Small intestine (tissue), 16 donors: ENCODE measurements at places on chromosomes 2 and 18. TPM values are rescaled to one million over a fixed set of nuclear protein-coding genes. Genes with fewer than 3 reads are reported as not detected.

GRCh38 chr2:75238670-75239330, 39.5 kb upstream of the TACR1 start:
- no peak for DNase-seq
- no peaks in the 10 kb centered on the region for H3K27me3 ChIP-seq
- H3K4me3 ChIP-seq, result no peak overlapping the region
- no peak overlapping the region for H3K27ac ChIP-seq

DNA sequence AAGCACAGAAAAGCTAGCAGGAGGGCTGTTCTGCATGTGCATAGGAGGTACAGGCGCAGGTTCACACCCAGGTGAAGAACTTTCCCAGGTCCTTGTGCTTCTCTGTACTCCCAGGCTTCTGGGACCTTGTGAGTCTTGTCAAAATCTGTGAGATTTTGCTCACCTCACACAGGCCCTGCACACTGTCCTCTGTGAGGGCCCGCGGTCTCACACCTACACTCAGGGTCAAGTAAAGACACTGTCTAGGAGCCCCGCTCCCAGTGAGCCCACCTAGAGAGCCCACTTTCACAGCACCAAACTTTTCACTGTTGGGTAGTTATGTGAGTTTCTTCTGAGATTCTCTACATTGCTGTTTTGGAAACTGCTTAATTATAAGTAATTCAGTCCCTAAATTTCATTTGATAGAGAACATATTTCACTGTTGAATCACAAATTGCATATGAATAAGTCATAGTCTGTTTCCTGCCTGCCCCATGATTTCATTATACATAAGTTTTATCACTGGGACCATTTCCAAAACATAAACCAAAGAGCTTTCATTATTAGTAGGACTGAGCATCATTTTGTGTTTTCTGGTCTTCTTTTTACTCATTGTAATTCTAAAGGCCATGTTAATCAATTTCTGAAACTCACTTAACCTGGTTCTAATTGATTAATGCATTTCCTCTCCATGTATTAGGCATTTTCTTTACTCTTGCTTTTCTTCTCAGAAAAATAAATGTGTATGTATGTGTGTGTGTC, 234.2 kb upstream of the SPOPL start:
- H3K27me3 ChIP-seq, result no peaks in the 10 kb centered on the region
- no peaks in the 10 kb centered on the region for H3K36me3 ChIP-seq
- no peaks in the 10 kb centered on the region for H3K4me1 ChIP-seq
- no peak overlapping the region for H3K4me3 ChIP-seq

GRCh38 chr2:232483311-232483922, 4.2 kb downstream of the ECEL1 start:
- H3K27ac ChIP-seq, result no peak overlapping the region
- H3K27me3 ChIP-seq, result peaks cover 24% of the 10 kb centered on the region
- H3K4me3 ChIP-seq, result no peak overlapping the region
- no peak for DNase-seq

Gene CCDC195
- polyA plus RNA-seq, result not detected

GRCh38 chr2:40226637-40227036, 225.3 kb downstream of the SLC8A1 start:
- no peak for DNase-seq
- no peaks in the 10 kb centered on the region for H3K27me3 ChIP-seq
- H3K27ac ChIP-seq, result no peak overlapping the region
- H3K4me1 ChIP-seq, result no peaks in the 10 kb centered on the region

DNA sequence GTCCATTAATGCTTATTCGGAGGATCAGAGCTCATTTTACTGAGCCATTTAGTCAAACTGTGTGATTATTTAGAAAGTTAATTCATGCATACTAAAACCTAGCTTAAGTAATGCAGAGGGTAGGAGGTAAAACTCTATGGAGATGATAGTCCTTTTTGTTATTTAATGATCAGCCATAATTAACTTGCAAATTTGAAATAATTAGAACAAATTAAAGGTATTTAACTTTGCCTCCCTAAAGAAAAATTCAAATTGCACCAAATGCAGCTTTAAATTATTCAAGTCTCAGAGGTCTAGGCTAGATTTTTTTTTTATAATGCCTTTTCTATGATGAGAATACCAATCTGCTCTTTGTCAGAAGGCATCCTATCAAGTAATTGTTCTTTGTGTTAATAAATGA, 310.9 kb downstream of the KIAA1328 start:
- H3K27ac ChIP-seq, result no peak overlapping the region
- H3K36me3 ChIP-seq, result no peaks in the 10 kb centered on the region
- no peak overlapping the region for H3K4me3 ChIP-seq
- DNase-seq, result no peak
- H3K27me3 ChIP-seq, result no peaks in the 10 kb centered on the region
- no peaks in the 10 kb centered on the region for H3K4me1 ChIP-seq

- no peak for DNase-seq
- H3K27me3 ChIP-seq, result no peaks in the 10 kb centered on the region
- no peaks in the 10 kb centered on the region for H3K36me3 ChIP-seq
Observed at GRCh38 chr18:11037533-11038240, 111.7 kb downstream of the PIEZO2 start.

DNA sequence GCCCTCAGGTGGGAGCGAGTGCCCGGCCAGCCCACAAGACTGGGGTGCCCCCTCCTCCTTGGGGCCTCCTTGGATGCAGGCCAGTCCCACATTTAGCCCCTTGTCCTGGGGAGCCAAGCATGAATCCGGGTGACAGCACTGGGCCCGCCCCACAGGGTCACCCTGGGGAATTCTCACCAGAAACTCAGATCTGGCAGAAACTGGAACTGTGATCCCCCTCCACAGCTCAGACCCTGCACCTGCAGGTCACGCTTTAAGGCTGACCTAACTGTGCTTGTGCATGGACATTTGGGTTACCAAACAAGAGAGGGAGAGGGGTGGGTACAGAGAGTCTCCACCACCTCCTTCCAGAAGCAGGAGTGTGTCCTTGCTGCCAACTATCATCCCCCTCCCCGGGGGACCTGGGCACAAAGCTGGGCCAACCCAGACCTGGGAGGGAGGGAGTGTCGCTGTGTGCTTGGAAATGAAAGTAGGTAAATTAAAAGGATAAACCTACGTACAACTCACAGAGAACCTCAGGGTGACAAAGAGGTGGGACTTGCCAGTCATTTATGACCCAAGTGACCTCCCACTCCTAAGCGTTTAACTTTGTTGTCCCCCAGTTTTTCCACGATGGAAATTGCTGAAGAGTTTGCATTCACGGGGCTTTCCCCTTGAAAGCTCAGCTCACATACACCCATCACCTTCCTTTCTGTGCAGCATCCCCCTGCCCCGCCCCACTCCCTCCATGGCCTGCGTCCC, 9.1 kb downstream of the ITM2C start:
- DNase-seq, result no peak
- H3K4me3 ChIP-seq, result no peak overlapping the region
- peaks cover 3% of the 10 kb centered on the region for H3K36me3 ChIP-seq
- no peaks in the 10 kb centered on the region for H3K27me3 ChIP-seq

Gene CNTNAP5
- not detected for polyA plus RNA-seq

DNA sequence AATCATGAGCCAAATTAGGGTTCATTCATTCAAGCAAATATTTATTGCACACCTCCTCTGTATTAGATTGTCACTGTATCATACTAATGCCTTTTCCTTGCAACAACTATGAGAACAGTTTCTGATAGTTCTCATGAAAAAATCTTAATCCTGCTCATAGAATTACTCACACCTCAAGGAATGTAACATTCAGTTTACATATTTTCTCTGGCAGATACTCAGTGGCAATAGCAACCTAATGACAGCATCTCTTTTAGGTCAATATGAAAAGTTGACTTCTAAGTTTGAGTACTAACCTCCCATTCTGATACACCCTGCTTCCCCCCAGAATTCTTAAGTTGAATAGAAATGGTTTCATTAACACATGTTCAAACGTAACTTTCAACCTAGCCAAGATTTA, 132.0 kb downstream of the VWC2L start:
- no peak for DNase-seq
- H3K36me3 ChIP-seq, result no peaks in the 10 kb centered on the region
- no peak overlapping the region for H3K4me3 ChIP-seq
- no peak overlapping the region for H3K27ac ChIP-seq
- no peaks in the 10 kb centered on the region for H3K4me1 ChIP-seq
- no peaks in the 10 kb centered on the region for H3K27me3 ChIP-seq

DNA sequence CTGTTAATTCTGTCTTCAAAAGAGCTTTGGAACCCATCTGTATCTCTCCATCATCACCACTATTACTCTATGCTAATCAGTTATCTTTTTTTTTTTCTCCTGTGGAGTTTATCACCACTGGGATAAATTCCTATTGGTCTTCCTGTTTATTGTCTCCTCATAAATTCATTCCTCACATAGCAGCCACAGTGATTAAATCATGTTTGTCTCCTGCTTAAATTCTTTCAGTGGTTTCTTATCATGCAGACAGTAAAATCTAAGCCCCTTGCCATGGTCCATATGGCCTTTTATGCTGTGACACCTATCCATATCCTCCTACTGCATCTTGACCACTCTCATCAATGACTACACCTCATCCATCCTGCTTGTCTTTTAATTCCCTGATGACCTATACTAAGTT, 239.8 kb upstream of the ZEB2 start:
- no peak overlapping the region for H3K27ac ChIP-seq
- H3K27me3 ChIP-seq, result no peaks in the 10 kb centered on the region
- H3K4me1 ChIP-seq, result no peaks in the 10 kb centered on the region
- no peaks in the 10 kb centered on the region for H3K36me3 ChIP-seq

GRCh38 chr2:159199761-159200465, 86.6 kb downstream of the WDSUB1 start:
- H3K27ac ChIP-seq, result no peak overlapping the region
- H3K4me1 ChIP-seq, result no peaks in the 10 kb centered on the region
- no peaks in the 10 kb centered on the region for H3K27me3 ChIP-seq
- DNase-seq, result no peak
- no peak overlapping the region for H3K4me3 ChIP-seq

DNA sequence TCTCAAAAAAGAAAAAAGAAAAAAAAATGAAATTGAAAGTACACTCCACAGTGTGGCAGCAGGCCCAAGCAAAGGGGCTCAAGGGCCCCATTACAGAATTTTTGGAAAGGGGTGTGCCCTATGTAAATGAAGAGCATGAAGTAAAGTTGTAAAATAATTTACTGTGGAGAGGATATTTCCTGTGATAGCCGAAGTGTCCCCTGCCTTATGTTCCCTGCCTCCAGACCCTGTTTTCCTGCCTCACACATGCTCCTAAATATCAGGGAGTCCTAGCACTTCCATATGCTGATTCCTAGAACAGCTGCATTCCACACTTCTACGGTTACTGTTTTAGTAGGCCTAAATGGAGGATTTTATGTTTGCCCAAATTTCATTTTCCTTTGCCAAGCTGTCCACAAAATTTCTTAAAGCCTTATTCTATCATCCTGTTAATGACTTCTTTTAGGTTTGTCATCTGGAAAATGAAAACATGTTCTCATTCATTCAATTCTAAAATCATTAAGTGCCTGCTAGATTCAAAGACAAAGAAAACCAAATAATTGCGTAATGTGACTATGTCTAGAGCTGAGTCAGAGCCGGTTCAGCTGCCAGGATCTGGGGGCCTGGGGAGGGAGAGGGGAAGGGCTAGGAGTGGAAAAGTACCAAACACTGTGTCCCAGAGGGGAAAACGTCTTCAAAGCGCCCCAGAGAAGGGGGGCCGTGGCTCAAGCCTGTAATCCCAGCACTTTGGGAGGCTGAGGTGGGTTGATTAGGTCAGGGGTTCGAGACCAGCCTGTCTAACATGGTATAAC, 25.9 kb upstream of the IMPA2 start:
- H3K27ac ChIP-seq, result peak overlapping the region; percentile 22
- no peaks in the 10 kb centered on the region for H3K27me3 ChIP-seq
- DNase-seq, result no peak
- no peaks in the 10 kb centered on the region for H3K4me1 ChIP-seq

DNA sequence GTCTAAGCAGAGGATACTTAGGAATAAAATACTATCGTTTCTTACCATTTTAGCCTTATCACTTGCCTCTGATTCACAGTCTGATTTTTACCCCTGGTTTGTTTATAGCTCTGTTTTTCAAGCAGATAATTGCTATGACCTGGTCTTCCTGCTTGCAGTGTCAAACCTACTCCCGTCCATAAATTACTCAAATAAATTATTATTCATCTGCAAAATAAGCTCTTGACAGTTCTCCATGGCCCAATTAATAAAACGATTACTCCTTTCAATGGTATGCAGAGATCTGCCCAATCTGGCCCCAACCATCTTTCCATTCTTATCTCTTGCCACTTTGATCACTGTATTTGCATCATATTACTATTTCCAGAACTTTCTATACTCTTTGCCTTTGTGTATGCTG, 354.0 kb downstream of the CCDC85A start:
- no peaks in the 10 kb centered on the region for H3K36me3 ChIP-seq
- no peaks in the 10 kb centered on the region for H3K27me3 ChIP-seq
- H3K4me3 ChIP-seq, result no peak overlapping the region
- no peak for DNase-seq

Gene ALKAL2
- 3.5 TPM for polyA plus RNA-seq

Gene CTAGE1
- not detected for polyA plus RNA-seq

DNA sequence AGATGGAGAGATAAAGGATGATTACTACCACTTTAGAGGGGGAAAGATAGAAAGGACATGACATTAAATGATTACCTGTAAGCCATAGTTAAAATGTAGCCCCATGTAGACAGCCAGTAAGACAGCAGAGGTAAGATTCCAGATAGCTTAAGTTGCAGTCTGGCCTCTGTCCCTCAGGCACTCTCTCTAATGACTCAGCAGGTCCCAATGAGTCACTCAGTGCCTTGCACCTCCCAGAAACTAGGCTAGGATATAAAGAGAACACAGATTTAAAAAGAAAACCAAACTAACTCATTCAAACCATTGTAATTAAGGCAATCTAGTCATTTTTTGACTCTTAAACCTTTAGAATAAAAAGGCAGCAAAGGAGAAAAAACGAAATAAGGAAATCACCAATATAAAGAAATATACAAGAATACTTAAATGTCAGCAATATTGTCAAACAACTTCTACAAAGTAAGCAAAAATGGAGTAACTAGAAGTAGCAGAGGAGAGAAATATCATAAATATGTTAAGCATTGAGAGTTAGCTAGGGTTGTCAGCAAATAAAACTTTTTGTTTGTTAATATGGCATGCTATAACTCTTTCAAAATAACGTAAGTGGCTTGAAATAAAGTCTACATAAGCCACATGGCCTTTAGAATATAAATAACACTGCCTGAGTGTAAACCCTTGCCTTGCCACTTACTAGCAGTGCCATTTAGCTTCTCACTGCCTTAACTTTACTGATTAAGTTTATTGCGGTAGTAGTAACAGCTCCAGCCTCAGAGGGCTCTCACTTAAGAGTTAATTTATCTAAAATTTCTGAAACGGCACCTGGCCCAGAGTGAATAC, 48.5 kb downstream of the SOCS6 start:
- no peaks in the 10 kb centered on the region for H3K4me1 ChIP-seq
- peaks cover 2% of the 10 kb centered on the region for H3K36me3 ChIP-seq
- peak overlapping the region; percentile 35 for H3K27ac ChIP-seq
- no peaks in the 10 kb centered on the region for H3K27me3 ChIP-seq
- peak; percentile 46 for DNase-seq
- no peak overlapping the region for H3K4me3 ChIP-seq

Gene RAB12
- polyA plus RNA-seq, result 12.4 TPM

GRCh38 chr2:172160839-172161238, 58.1 kb upstream of the DLX2 start:
- H3K27ac ChIP-seq, result no peak overlapping the region
- no peak for DNase-seq
- H3K4me3 ChIP-seq, result no peak overlapping the region

Gene ADGRF3
- 1.2 TPM for polyA plus RNA-seq

GRCh38 chr2:63855418-63856302, 14.0 kb downstream of the UGP2 start:
- peaks cover 19% of the 10 kb centered on the region for H3K36me3 ChIP-seq
- no peak overlapping the region for H3K27ac ChIP-seq
- H3K27me3 ChIP-seq, result no peaks in the 10 kb centered on the region
- DNase-seq, result no peak

Gene NAT8
- 1.2 TPM for polyA plus RNA-seq

Gene CROCC2
- polyA plus RNA-seq, result 0.13 TPM

- H3K27me3 ChIP-seq, result no peaks in the 10 kb centered on the region
- no peak for DNase-seq
Observed at GRCh38 chr2:184394642-184395041, 203.7 kb upstream of the ZNF804A start.
